ENCODE measurements at places on chromosomes 6 and 20.
A peak's percentile ranks its signal among the peaks of the same experiment; 100 is the strongest.

DNA sequence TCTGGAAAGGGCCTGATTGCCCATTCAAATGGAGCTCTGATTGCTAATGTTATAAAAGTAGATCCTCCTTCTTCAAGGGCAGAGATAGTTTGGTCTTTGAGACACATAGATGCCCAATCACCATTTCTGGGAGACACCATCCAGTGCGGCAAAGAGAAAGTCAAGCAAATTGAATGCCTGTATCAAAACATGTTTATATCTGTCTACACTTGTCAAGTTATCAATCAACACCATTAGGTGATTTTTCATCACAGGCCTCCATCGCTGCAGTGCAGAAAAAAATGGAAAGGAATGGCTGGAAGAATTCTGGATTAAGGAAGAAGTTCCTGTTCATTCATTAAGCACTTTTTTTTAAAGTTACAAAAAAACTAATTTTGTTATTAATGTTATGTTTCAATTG is 54.8 kb upstream of the ZFP64 start:
- no peak for DNase-seq

GRCh38 chr6:165129086-165129485 is 180.3 kb downstream of the C6orf118 start:
- DNase-seq, result no peak

DNA sequence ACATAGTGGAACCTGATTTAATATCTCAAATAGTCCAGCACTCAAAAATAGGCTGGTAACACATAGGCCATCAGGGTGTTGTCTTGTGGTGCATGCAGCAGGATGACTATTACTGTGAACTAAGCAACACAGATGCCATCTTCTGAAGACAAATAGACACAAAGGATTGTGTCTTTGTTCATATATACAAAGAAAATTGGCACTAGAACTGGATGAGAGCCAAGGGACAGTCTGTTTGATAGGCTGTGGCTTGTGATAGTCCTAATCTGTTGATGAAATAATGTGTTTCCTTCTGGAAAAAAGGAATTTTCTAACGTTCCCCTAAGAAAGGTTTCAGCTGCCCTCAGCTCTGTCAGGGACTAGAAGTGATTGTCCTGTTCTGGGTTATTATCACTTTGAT is 129.8 kb downstream of the TPBG start:
- DNase-seq, result no peak

DNA sequence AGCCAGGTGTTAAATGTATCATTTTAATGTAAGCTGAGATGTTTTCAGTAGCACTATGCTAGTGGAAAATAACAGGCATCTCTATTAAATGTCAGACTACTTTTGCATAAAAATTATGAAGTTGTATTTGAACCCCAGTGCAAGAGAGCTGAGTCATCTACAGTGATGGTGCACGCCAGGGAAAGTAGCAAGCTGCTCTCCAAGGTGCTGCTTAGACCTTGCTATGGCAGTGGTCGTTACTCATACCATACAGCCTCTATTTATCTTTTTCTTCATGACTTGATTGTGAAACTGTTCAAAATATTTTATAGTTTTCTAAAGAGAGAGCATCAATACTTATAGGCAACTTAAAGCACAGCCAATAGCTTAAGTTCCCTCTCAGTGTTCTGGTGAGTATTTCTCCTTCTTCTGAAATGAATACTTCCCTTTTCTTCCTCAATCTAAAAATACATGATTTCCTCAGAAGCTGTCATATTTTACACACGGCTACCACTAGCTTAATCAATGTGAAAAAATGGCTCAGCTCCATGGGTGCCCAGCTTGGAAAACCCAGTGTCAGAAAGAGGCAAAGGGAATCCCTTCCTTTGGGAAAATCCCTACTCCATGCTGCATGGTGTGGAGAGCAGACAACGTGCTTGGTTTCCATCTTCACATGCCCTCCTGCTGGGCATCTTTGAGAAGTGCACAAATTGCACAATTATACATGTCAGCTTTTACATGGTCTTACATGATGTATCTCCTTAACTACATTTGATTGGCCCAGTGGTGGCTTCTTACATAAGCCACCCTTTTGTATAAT is 105.6 kb downstream of the ELOVL4 start:
- no peak for DNase-seq

DNA sequence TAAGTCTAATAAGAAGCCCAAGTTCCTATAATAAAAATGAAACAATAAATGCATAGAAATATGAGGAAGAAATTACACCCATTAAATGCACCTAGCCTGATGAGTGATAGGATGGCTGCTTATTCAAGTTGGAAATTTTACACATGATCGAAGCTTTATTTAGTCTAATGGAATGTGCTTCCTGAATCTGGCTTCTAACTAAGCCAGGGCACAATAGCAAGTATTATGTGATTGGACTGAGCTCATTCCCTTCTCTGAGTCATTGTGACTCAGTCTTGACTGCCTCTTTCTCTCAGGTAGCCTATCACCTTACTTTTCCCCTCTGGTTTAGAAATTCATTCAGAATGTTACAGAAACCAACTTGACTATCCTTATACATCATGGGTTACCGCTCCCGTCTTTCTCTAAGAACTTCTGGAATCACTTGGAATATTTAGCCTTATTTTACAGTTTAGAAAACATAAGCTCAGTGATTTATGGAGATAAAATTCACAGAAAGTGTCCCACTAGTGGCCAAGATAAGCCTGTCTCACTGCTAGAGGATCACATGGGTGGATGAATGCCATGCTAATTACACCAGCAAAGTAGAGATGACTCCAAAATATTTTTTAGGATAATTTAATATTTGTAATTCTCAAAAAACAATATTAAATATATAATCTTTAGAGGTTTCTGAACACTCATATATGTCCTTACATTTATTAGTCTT is 505.3 kb upstream of the JAG1 start:
- no peak for DNase-seq

GRCh38 chr6:8131265-8131897 is 29.0 kb upstream of the EEF1E1 start:
- DNase-seq, result peak; percentile 8

GRCh38 chr6:167407239-167408064 is 82.6 kb downstream of the TTLL2 start:
- DNase-seq, result no peak

- no peak for DNase-seq
Observed at GRCh38 chr20:3927486-3928291, 38.5 kb downstream of the PANK2 start.

GRCh38 chr6:4732691-4733315 is 43.4 kb upstream of the CDYL start:
- no peak for DNase-seq

DNA sequence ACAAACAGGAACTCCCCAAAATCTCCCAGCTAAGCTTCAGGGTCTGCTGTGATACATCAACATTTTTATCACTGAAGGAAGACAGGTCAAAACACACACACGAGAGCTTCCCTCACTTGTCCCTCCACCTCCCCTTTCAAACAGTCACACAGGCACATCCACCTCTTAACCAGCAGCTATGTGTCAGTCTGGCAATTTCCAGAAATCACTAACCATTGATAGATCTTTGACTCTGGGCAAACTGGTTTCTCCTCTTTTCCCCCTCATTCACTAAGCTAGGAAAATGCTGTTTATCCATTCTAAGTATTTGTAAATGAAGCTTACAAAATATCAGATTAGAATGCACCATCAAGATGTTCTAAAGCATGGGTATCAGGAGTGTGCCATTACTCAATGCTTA is 87.8 kb downstream of the DCDC2 start:
- no peak for DNase-seq

GRCh38 chr6:4105980-4106536 is 27.1 kb upstream of the FAM217A start:
- no peak for DNase-seq

- DNase-seq, result no peak
Observed at GRCh38 chr6:90101403-90101802, 195.2 kb downstream of the BACH2 start.

DNA sequence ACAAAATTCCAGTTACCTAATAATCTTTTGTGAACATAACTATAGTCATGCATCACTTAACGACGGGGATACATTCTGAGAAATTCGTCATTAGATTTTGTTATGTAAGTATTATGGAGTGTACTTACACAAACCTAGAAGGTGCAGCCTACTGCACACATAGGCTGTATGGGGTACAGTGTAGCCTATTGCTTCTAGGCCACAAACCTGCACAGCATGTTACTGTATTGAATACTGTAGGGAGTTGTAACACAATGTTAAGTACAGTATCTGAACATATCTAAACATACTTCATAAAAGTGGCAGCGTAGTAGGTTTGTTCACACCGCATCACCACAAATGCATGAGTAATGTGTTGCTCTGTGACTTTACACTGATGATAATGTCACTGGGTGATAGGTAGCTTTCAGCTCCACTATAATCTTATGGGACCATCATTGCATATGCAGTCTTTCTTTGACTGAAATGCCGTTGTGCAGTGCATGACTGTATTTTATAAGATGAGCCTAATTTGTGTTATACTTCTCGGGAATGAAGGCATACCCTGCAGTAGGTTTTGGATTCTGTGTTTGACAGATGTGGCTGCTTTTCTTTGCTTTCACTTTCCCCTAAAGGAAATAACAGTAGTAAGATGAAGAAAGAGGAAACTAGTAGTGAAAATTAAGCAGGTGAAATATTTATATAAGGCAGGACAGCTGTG is 365.6 kb downstream of the FARS2 start:
- no peak for DNase-seq

DNA sequence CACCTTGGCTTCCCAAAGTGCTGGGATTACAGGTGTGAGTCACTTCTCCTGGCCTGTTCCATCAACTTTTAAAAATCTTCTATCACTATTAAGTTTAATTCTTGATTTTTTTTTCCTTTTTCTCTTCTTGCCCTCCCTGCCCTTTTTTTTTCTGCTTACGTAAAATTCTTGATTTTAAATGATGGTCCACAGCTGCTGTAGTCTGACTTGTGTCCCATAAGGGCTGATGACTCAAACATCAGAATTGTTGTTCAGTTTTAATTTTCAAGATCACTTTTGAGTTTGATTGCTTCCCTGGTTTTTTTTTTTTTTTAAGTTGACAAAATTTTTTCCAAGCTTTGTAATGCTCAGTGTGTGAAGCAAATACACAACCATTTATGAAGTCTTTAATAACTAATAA is 61.9 kb downstream of the CBFA2T2 start:
- DNase-seq, result no peak

DNA sequence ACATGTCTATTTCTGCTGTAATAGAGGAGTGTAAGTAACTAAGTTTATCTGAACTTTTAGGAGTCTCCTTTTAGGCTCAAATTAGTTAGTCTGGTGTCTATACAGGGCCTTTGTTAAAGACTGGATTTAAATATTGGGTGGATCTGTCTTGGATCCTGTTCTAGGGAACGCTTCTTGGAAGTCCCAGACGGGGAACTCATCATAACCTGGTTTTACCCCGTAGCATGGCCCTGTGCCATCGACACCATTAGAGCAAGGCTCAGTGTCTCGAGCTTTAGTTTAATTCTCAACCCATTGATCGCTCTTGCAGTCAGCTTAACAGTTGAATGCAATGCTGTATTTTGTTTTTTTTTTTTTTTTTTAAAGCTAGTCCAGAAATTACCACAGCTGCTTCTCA is 89.9 kb downstream of the CARMIL1 start:
- DNase-seq, result no peak

DNA sequence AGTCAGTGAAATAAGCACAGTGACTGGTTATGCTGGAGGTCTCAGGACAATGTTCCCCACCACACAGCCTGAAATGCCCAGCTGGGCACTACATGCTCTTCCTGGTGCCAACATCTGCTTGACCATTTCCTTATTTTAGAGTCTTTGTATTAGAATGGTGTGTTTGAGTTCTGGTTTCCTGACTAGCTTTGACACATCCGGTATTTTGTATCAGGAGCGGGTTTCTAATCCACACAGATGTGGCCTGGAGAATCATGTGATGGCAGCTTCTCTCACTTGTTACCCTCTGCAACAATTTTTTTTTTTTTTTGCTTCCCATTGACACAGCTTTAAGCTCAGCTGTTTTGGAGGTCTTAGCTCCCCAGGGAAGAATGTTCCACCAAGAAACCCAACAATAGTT is 164.5 kb upstream of the CST7 start:
- DNase-seq, result no peak

DNA sequence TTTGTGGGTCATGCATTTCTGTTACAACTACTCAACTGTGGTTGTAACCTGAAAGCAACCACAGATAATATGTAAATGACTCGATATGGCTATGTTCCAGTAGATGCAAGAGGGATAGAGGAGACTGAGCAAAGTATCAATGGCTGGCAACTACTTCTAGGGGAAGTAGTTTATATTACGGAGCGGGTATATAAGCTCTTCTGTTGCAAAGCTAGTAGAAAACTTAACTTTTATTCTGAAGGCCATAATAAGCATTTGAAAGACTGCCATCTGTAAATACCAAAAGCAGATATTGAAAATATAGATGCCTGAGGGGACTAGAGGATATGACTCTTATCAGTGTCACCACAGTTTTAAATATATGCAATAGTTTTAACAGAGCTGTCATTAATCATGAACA is 655.3 kb downstream of the PHF3 start:
- DNase-seq, result no peak

GRCh38 chr20:10433014-10433622 is 904 bp downstream of the MKKS start:
- DNase-seq, result no peak

DNA sequence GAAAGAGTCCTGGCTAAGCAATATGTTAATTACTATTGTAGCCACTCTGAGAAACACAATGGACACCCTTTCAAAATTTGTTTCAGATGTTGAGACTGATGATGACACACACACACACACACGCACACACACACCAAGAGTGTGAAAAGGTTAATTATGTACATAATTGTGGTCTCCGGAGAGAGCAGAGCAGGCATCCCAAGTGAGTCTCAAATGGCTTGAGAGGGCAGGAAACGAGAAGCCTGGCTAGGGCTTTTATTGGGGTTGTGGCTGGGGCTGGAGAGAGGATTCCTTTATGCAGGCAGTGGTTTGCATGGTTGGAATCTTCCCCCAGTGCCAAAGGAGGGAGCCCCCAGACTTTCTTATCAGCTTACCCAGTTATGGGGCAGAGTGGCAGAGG is 38.2 kb upstream of the NKX2-4 start:
- DNase-seq, result no peak

DNA sequence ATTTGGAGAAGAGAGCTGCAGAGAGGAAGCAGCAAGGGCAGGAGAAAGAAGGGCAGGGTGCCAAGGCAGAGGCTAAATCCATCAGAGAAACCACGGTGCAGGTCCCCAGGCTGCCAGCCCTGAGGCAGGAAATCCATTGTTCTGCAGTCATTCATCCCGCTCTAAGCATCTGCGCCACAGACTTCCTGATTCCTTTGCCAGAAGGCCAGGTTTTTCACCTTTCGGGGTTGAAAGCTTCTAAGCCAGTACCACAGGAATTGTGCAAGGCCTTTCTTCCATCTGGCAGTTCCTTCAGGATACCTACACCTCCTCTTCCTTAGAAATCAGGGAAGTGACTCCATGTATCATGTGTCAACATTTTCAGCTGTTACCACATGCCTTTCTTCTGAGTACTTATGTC is 45.6 kb downstream of the ADGRF5 start:
- no peak for DNase-seq

- DNase-seq, result no peak
Observed at GRCh38 chr20:49612127-49612738, 44.3 kb upstream of the PTGIS start.
